ENCODE measurements at places on chromosomes 2 and 18. TPM values are rescaled to one million over a fixed set of nuclear protein-coding genes. Genes with fewer than 3 reads are reported as not detected.

Gene CPS1
- total RNA-seq, result 8.3 TPM

Gene MAL
- 23.0 TPM for total RNA-seq

Gene THUMPD2
- total RNA-seq, result 16.4 TPM

Gene MARCHF4
- total RNA-seq, result 4.0 TPM

Gene HADHB
- total RNA-seq, result 81.7 TPM

Gene LCT
- 0.06 TPM for total RNA-seq

Gene NEU4
- 1.2 TPM for total RNA-seq

Gene AKAIN1
- 0.77 TPM for total RNA-seq

Gene PKP4
- total RNA-seq, result 98.6 TPM

Gene GBX2
- total RNA-seq, result 3.3 TPM

Gene ELOA2
- not detected for total RNA-seq

Gene HRH4
- total RNA-seq, result 0.20 TPM

Gene POTEJ
- 0.11 TPM for total RNA-seq

Gene RGPD3
- total RNA-seq, result 0.50 TPM

Gene SCN3A
- total RNA-seq, result 25.4 TPM

Gene SMAD2
- total RNA-seq, result 183 TPM

Gene C18orf32
- total RNA-seq, result 66.1 TPM

Gene ZNF521
- 63.9 TPM for total RNA-seq

Gene LYPD6B
- total RNA-seq, result 5.7 TPM

Gene NEB
- total RNA-seq, result 8.5 TPM

Gene STK25
- 134 TPM for total RNA-seq

Gene CNDP1
- total RNA-seq, result 0.61 TPM

Gene SIX2
- 0.40 TPM for total RNA-seq

Gene GALNT3
- total RNA-seq, result 14.0 TPM

Gene GNAL
- total RNA-seq, result 30.2 TPM

Gene GALNT13
- 55.6 TPM for total RNA-seq

Gene NRP2
- 66.8 TPM for total RNA-seq

Gene RESP18
- total RNA-seq, result 2.8 TPM

Gene BCL2
- total RNA-seq, result 34.4 TPM

Gene NPHP1
- total RNA-seq, result 6.8 TPM

Gene OSBPL6
- 7.3 TPM for total RNA-seq

Gene RRM2
- total RNA-seq, result 18.8 TPM

Gene METTL8
- total RNA-seq, result 19.5 TPM

Gene COL4A3
- 1.7 TPM for total RNA-seq

Gene SS18
- total RNA-seq, result 92.0 TPM

Gene CROCC2
- 4.4 TPM for total RNA-seq

Gene NAB1
- total RNA-seq, result 88.1 TPM

Gene KRCC1
- 42.3 TPM for total RNA-seq

Gene PLEK
- 12.3 TPM for total RNA-seq

Gene CD28
- 4.7 TPM for total RNA-seq
